Neural crest cell (in vitro differentiated cells): ENCODE measurements at places on chromosomes 11 and 22. TPM values are rescaled to one million over a fixed set of nuclear protein-coding genes. Genes with fewer than 3 reads are reported as not detected.

The ALX4 gene
- 0.05 TPM in 2 replicates for total RNA-seq

The SAA1 gene
- total RNA-seq = not detected in 2 replicates

DNA sequence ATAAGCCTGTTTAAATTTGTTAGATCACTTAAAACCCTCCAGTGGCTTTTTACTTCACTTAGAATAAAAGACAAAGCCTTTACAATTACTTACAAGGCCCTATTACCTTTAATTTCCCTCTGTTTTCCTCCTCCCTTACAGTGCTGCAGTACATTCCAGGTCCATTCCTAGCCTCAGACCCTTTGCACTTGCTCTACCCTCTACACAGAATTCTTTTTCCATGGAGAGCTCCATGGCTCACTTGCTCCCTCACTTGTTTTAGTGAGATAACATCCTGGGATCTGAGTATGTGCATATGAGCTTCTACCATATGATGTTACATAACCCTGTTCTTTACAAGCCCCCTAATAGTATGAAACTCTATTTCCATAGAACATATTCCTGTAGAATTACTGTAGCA is 24.4 kb downstream of the ZNF214 start:
- H3K4me3 ChIP-seq = no peak overlapping the region
- H3K4me1 ChIP-seq = no peaks in the 10 kb centered on the region
- no peaks in the 10 kb centered on the region for H3K27me3 ChIP-seq
- H3K27ac ChIP-seq = no peak overlapping the region
- DNase-seq = no peak
- peaks cover 8% of the 10 kb centered on the region for H3K36me3 ChIP-seq

- no peaks in the 10 kb centered on the region for H3K4me1 ChIP-seq
- H3K27me3 ChIP-seq = no peaks in the 10 kb centered on the region
- no peak for DNase-seq
- H3K27ac ChIP-seq = no peak overlapping the region
Observed at GRCh38 chr11:1029654-1030053, 6.9 kb downstream of the MUC6 start.

DNA sequence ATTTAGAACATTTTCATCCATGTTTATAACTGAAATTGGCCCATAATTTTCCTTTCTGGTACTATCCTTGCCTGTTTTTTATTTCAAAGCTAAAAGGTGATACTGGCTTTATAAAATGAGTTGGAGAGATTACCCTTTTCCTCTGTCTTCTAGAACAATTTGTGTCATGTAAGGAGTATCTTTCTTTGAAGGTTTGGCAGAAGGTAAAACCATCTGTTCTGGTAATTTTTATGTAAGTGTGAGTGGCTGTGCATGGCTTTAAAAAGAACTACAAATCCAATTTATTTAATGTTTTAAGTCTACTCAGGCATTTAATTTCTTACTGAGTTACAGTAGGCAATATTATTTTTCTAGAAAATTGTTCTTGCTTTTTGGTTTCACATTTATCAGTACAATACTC is 7.7 kb upstream of the MRGPRD start:
- H3K4me1 ChIP-seq = no peaks in the 10 kb centered on the region
- H3K36me3 ChIP-seq = no peaks in the 10 kb centered on the region
